Stimulated activated CD8-positive, alpha-beta memory T cell treated with anti-CD3 and anti-CD28 coated beads, Interleukin-12 subunit alpha, Interleukin-12 subunit beta, amount 100 ng/mL, for 4 hours (primary cell): ENCODE measurements at places on chromosomes 7 and 10.

GRCh38 chr7:140165422-140165821, 11.4 kb downstream of the KDM7A start:
- no peak for DNase-seq

GRCh38 chr10:31939797-31940708, 11.4 kb upstream of the ARHGAP12 start:
- no peak for DNase-seq

GRCh38 chr10:71742301-71743088, 22.9 kb upstream of the C10orf105 start:
- DNase-seq: no peak

DNA sequence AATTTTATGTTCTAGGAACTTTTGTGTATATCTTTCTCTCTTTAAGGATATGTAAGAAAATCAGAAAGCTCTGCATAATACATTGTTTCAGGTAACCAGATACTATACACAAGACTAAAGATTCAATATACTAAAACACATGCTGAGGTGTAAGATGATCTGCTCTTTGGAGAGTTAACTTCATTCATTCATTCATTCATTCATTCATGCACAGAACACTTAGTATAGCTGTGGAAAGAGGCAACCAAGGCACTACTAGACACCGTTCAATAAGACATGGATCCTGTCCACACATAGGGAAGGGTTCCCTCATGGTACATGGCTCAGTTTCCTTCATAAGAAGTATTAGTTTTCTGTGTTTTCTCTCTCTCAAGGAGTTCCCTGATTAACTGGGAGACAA, 207.6 kb upstream of the AOAH start:
- DNase-seq: no peak

- no peak for DNase-seq
Observed at GRCh38 chr7:119861385-119861784, 411.6 kb upstream of the KCND2 start.

DNA sequence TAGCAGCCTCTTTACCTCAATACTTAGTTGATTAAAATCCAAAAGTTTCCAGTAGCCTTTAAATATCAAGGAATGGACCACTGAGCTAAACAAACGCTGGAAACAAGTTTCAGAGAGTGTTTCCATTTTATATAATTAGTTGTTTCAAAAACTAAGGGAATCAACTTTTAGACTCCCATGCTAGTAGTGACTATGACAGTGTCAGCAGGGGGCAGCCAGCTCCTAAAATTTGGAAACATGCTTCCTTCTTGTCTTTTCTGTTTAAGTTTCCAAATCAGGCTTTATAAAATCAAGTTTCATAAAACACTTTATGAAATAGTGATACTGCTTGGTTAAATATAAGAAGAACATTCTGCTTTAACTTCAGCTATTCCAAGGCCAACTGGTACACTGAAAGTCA, 138.2 kb upstream of the TMEM229A start:
- no peak for DNase-seq
